Keratinocyte (primary cell): ENCODE measurements at places on chromosomes 1 and 21.

DNA sequence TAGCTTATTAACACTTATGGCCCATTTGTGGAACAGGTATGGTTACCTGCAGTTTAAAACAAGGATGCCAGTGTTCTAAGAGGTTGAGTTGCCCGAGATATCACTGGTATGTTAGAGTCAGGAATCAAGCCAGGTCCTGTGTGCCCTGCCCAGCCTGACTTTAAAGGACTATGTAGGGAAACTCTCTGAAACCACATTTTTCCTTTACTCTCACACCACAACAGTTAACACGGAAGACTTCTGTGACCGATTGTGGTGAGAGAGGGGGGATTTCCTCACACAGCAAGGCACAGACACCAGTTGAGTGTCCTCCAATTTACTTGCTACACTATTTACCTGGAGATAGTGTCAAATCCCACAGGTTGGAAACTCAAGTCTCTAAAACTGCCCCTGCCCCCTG is 47.8 kb downstream of the UCK2 start:
- no peaks in the 10 kb centered on the region for H3K36me3 ChIP-seq
- H3K4me3 ChIP-seq = no peak overlapping the region
- no peaks in the 10 kb centered on the region for H3K27me3 ChIP-seq
- no peak for DNase-seq

GRCh38 chr1:160776178-160776577 is 19.8 kb upstream of the LY9 start:
- no peaks in the 10 kb centered on the region for H3K36me3 ChIP-seq
- no peak overlapping the region for H3K4me3 ChIP-seq
- no peak for DNase-seq
- peaks cover 14% of the 10 kb centered on the region for H3K4me1 ChIP-seq
- no peak overlapping the region for H3K27ac ChIP-seq

- H3K27me3 ChIP-seq = no peaks in the 10 kb centered on the region
- DNase-seq = no peak
- H3K27ac ChIP-seq = no peak overlapping the region
- H3K4me1 ChIP-seq = no peaks in the 10 kb centered on the region
- H3K36me3 ChIP-seq = no peaks in the 10 kb centered on the region
Measured at GRCh38 chr1:37949524-37950152, 2.8 kb upstream of the INPP5B start.

DNA sequence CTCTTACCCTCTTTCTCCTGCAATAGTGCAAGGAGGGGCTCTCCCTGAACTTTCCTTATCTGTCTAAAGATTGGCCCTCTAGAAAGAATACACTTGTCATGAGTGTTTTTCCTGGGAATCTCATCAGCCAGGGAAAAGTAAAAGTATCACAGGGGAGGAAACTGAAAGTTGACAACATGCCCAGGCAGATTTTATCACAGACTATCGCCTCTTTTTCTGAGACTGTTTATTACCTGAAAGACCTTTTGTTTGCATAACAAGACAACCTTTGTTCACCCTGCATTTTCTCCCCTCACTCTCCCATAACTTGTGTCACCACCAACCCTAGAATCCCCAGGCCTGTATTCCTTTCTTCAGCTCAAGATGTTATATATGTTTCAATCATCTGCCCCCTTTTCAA is 794.7 kb upstream of the ADAMTS5 start:
- DNase-seq = no peak
- no peak overlapping the region for H3K27ac ChIP-seq
- H3K36me3 ChIP-seq = no peaks in the 10 kb centered on the region
- H3K27me3 ChIP-seq = no peaks in the 10 kb centered on the region
- H3K4me1 ChIP-seq = no peaks in the 10 kb centered on the region

DNA sequence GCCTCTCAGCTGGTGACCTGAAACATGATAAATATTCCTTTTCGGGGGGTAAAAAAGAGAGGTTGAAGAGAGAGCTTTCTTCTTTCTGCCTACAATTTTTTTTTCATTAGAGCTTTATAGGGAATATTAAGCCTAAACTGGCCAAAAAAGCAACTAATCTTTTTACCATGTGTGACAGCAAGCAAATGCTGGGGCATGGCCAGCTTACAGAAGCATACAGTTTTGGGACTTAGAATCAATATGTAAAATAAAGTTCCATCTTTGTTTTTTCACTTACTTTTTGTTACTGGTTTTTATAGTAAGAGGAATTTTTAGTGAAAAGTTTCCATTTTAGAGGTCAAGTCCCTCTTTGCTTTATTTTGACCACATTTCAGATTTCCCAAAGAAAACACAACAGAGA is 301.2 kb upstream of the DEPDC1 start:
- H3K27me3 ChIP-seq = no peaks in the 10 kb centered on the region
- DNase-seq = no peak
- H3K4me1 ChIP-seq = no peaks in the 10 kb centered on the region
- H3K27ac ChIP-seq = no peak overlapping the region

DNA sequence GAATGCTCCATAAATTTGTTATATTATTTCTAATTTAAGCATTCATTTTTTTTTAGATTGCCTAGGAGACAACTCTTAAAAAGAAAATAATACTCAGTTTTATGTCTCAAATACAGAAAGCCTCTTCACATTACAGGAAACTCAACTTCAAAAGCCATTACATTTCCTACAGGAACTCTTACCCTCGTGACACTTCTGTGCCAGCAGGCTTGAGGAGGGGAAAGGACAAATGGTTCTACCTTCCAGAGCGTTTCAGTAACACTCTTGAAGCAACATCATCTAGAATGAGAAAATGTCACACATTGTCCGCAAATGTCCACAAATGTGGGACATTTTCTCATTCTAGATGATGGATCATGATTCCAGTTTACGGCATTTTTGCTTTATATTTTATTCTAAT is 51.7 kb downstream of the PTPN14 start:
- no peaks in the 10 kb centered on the region for H3K27me3 ChIP-seq
- no peak overlapping the region for H3K27ac ChIP-seq
- H3K36me3 ChIP-seq = peaks cover 2% of the 10 kb centered on the region
- DNase-seq = no peak
- H3K4me3 ChIP-seq = no peak overlapping the region

DNA sequence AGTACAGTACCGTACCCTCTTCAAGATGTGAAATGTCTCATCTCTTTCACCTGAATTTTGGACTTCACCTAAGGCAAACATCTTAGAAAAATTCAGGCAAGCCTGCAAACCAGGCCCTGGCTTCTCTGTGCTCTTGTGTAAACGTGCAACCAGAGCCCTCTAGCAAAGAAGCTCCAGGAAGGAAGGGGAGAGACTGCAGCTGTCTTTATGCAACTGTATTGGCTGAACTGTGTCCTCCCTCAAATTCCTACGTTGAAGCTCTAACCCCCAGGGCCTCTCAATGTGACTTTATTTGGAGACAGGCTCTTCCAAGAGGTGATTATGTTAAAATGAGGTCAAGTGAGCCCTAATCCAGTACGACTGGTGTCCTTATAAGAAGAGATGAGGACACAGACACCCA is 60.3 kb downstream of the SLC45A1 start:
- H3K36me3 ChIP-seq = peaks cover 2% of the 10 kb centered on the region
- H3K4me3 ChIP-seq = no peak overlapping the region
- H3K27ac ChIP-seq = no peak overlapping the region
- no peaks in the 10 kb centered on the region for H3K27me3 ChIP-seq
- DNase-seq = no peak
- peaks cover 28% of the 10 kb centered on the region for H3K4me1 ChIP-seq

GRCh38 chr1:175319912-175320230 is 127.3 kb upstream of the KIAA0040 start:
- H3K27ac ChIP-seq = no peak overlapping the region
- peaks cover 4% of the 10 kb centered on the region for H3K4me1 ChIP-seq
- H3K27me3 ChIP-seq = no peaks in the 10 kb centered on the region
- no peak overlapping the region for H3K4me3 ChIP-seq

DNA sequence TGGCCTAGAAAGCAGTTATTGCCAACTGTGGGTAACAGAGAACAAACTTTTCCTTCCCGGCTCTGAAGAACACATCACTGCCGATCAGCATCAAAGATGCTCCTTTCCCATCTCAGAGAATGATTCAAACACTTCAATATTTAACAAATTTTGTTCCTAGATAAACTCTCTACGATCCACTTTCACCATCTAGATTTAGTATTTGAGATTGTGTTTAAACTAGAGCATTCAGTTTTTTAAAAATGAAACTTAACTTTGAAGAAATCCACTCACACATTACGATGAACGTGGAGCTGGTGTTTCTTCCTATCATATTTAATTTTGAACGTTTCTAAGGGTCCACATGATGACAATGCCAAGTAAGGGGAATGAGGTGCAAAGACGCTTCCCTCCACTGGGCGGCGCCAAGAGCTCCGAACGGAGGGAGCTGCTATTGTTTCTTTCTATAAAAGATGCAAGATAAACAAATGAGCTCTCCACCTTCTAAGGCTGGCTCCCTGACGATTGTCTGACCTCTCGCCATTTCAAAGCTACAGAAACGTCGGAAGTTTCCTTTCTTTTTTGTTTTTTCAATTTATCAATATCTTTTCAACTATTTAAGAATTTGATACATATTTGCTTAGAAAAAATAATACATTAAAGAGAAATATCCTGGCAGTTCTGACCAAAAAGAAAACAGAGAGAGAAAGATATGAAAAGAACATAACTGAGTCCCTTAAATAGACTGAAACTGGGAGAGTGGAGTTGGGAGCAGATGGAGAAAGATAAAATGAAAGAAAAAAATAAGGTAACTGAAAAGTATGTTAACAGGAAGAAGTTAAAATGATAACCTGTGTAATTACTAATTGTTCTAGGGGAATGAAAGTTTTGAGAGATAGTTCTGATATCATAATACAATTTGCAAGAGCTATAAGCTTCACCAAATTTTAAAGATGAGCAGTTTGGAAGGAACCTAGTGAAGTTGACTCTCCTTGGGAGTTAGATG is 4.4 kb upstream of the BARHL2 start:
- H3K36me3 ChIP-seq = no peaks in the 10 kb centered on the region
- peaks cover 8% of the 10 kb centered on the region for H3K4me1 ChIP-seq
- peaks cover 90% of the 10 kb centered on the region for H3K27me3 ChIP-seq
- H3K4me3 ChIP-seq = no peak overlapping the region

DNA sequence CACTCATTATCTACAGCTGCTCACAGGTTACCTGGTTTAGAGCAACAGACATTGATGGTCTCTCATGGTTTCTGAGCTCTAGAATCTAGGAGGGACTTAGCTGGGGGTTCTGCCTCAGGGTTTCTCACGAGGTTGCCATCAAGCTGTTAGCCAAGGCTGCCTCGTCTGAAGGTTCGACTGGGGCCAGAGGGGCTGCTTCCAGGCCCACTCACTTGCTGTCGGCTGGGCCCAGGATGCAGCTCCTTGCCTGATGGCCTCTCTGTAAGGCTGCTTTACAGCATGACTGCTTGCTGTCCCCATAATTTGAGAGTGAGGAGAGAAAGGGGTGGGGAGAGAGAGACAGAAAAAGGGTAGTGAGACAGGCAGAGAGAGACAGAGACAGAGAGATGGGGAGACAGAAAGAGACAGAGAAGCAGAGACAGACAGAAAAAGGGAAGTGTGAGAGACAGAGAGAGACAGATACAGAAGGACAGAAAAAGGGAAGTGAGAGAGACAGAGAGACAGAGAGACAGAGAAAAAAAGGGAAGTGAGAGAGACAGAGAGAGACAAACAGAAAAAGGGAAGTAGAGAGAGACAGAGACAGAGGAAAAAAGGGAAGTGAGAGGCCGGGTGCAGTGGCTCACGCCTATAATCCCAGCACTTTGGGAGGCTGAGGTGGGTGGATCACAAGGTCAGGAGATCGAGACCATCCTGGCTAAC is 106.8 kb upstream of the C1orf174 start:
- no peaks in the 10 kb centered on the region for H3K27me3 ChIP-seq
- H3K27ac ChIP-seq = no peak overlapping the region
- no peaks in the 10 kb centered on the region for H3K4me1 ChIP-seq
- H3K4me3 ChIP-seq = no peak overlapping the region

DNA sequence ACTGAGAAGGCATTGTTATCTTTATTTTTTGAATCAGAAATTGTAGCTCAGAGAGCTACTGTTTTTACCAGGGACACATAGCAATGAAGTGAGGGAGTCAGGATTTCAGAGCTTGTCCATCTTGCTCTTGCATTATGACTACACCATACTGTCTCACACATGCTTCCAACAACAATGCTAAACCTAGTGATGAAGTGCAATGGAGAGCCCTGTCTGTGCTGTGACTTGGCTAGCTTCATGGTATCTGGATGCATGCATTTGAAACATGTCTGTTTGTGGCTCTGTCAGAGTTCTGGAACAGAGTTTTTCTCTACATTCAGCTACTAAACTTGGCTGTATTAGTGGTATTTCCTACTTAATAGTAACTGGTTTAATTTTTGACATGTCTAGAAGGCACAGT is 7.0 kb downstream of the PLPPR4 start:
- no peak overlapping the region for H3K27ac ChIP-seq
- no peak for DNase-seq
- no peaks in the 10 kb centered on the region for H3K36me3 ChIP-seq
- no peaks in the 10 kb centered on the region for H3K4me1 ChIP-seq
- H3K4me3 ChIP-seq = no peak overlapping the region

- no peak for DNase-seq
- H3K4me3 ChIP-seq = no peak overlapping the region
- H3K27me3 ChIP-seq = no peaks in the 10 kb centered on the region
- peaks cover 47% of the 10 kb centered on the region for H3K4me1 ChIP-seq
- H3K27ac ChIP-seq = no peak overlapping the region
Measured at GRCh38 chr1:160411271-160412027, 11.1 kb downstream of the VANGL2 start.

- no peaks in the 10 kb centered on the region for H3K36me3 ChIP-seq
- peaks cover 37% of the 10 kb centered on the region for H3K27me3 ChIP-seq
- no peaks in the 10 kb centered on the region for H3K4me1 ChIP-seq
- no peak for DNase-seq
- no peak overlapping the region for H3K27ac ChIP-seq
- H3K4me3 ChIP-seq = no peak overlapping the region
Measured at GRCh38 chr1:161973924-161974845, 49.5 kb downstream of the OLFML2B start.

GRCh38 chr1:158103861-158104522 is 76.7 kb upstream of the CD1D start:
- no peak for DNase-seq
- no peaks in the 10 kb centered on the region for H3K27me3 ChIP-seq
- peaks cover 16% of the 10 kb centered on the region for H3K4me1 ChIP-seq
- no peak overlapping the region for H3K27ac ChIP-seq
- no peaks in the 10 kb centered on the region for H3K36me3 ChIP-seq
- no peak overlapping the region for H3K4me3 ChIP-seq

GRCh38 chr1:32623775-32624174 is 26.6 kb downstream of the ZBTB8OS start:
- no peak overlapping the region for H3K4me3 ChIP-seq
- no peaks in the 10 kb centered on the region for H3K27me3 ChIP-seq
- H3K27ac ChIP-seq = no peak overlapping the region
- H3K36me3 ChIP-seq = peaks cover 2% of the 10 kb centered on the region

GRCh38 chr1:95340061-95340460 is 106.1 kb downstream of the RWDD3 start:
- H3K4me1 ChIP-seq = no peaks in the 10 kb centered on the region
- no peak for DNase-seq
- no peaks in the 10 kb centered on the region for H3K36me3 ChIP-seq
- no peak overlapping the region for H3K4me3 ChIP-seq
- H3K27me3 ChIP-seq = no peaks in the 10 kb centered on the region
- no peak overlapping the region for H3K27ac ChIP-seq
